ENCODE measurements at places on chromosomes 11 and 22.

- DNase-seq, result peak; percentile 21
Observed at GRCh38 chr11:65927904-65928397, 8.7 kb downstream of the DRAP1 start.

GRCh38 chr11:38392176-38392575 is 1794.1 kb upstream of the RAG2 start:
- DNase-seq, result no peak

DNA sequence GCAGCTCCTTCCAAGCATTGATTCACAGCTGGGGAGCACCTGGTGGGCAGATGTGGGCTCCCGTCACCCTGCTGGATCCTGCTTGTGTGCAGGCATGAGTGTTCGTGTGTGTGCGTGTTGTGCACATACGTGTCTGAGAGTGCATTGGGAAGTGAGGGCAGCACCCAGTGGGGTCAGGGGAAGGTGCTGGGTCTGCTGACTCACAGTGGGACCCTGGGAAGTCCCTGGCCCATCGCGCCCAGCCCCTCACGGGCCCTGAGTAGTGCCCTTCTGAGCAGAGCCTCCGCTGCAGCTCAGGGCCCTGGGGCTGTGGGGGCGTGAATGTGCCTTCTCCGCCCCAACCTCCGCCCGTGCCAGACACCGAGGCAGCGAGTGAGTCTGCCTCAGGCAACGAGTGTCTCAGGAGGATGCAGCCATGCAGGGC is 36.8 kb downstream of the WNT11 start:
- DNase-seq, result peak; percentile 58

GRCh38 chr11:66677599-66678375 is at the start of gene RBM4B:
Gene RBM4B, minus strand, starts transcription at chr11:66677887. Its CDS starts 808 bp downstream, at chr11:66677079.
- DNase-seq, result peak; percentile 94

- DNase-seq, result no peak
Observed at GRCh38 chr11:95232666-95233065, 1.7 kb upstream of the SESN3 start.

DNA sequence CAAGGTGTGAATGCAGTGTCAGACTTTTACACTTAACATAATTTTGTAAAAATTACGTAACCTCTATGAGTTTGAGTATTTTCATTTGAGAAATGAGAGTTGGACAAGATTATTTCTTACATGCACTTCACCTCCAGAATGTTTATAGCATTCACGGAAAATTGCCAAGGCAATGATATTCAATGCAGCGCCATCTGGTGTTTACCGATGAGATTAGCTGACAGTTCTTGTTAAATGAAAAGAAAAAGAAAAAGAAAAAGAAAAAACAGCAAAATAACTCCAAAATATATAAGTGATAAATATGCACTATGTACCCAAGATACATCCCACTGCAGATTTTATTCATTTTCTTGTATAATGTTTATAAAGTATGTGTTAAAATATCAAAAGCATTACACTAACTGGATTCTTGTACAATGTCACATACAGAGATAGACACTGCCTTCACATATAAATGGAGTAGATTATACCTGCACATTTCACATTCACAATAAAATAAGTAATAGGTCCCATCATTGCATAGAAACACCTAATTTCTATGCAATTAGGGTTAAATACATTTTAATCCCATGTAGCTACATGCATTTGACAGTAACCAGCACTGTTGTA is 976.3 kb upstream of the FAT3 start:
- peak; percentile 3 for DNase-seq

- no peak for DNase-seq
Observed at GRCh38 chr22:45549762-45550378, 47.2 kb downstream of the FBLN1 start.

DNA sequence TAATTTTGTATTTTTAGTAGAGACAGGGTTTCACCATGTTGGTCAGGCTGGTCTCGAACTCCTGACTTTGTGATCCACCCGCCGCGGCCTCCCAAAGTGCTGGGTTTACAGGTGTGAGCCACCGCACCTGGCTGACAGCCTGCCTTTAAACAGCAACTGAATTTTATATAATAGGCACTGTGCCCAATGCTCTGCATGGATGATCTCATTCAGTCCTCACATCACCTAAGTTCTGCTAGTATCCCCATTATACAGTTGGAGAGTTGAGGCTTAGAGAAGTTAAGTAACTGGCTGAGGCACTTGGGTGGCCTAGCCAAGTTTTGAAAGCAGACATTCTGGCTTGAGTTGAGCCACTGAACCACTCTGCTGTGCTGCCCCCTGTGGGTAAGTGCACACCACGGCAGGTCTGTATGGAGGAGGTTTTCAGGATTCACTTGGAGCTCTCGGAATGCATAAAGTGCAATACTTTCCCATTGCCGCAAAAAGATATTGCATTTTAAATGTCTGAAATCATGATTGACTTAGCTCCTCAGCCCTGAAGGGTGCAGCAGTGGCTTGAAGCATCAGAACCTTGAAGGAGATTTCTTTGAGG is 112.4 kb downstream of the LDLRAD3 start:
- no peak for DNase-seq

DNA sequence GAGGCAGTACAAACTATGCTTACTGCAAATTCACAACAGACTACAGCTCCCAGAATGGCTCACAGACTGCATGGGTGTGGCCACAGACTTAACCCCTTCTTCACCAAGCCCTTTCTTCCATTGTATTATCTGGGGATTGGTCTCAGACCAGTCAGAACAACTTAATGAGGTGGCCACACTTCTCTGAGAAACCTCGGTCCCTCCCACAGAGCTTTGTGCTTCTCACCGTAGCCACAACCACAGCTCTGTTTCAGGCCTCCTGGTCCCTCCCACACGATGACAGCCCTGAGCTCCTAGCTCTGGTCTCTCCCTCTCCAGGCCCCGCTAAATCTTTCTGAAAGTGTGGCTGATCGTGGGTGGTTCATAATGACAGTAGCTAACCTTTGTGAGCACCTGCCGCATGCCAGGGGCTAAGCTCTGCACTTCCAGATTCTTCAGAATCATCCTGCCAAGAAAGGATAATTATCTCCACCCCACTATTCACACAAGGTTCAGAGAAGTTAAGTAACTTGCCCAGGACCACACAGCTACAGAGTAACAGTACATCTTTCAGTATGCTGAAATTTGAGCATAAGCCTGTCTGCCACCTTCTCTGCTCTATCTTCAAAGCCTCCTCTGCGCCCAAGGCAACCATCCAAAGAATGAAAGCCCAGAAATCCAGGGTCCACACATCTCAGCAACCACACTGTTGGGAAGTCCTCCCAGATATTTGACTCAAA is 5.4 kb downstream of the PDE2A start:
- no peak for DNase-seq

GRCh38 chr11:88704485-88704884 is 361.3 kb downstream of the GRM5 start:
- DNase-seq, result peak; percentile 47

- no peak for DNase-seq
Observed at GRCh38 chr22:26893173-26894110, 236.1 kb downstream of the MIAT start.

DNA sequence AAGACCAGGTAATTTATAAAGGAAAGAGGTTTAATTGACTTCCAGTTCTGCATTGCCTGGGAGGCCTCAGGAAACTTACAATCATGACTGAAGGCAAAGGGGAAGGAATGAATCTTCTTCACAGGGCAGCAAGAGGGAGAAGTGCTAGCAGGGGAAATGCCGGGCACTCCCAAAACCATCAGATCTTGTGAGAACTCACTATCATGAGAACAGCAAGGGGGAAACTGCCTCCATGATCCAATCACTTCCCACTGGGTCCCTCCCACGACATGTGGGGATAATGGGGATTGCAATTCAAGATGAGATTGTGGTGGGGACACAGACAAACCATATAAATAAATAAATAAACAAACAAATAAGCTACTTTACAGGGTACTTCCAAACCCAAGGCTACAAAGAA is 28.8 kb upstream of the EXPH5 start:
- no peak for DNase-seq

DNA sequence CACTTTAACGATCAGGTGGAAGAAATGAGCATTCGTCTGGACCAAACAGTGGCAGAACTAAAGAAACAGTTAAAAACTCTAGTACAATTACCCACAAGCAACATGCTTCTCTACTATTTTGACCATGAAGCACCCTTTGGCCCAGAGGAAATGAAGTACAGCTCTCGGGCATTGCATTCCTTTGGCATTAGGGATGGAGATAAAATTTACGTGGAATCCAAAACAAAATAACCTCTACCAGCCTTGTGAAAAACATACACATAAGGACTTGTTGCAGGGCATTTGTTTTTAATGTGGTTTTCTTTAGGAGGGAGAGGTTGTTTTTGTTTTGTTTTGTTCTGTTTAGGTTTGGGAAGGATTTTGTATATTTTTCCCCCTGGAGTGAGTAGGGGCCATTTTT is 14.2 kb upstream of the TECTA start:
- DNase-seq, result peak; percentile 57

DNA sequence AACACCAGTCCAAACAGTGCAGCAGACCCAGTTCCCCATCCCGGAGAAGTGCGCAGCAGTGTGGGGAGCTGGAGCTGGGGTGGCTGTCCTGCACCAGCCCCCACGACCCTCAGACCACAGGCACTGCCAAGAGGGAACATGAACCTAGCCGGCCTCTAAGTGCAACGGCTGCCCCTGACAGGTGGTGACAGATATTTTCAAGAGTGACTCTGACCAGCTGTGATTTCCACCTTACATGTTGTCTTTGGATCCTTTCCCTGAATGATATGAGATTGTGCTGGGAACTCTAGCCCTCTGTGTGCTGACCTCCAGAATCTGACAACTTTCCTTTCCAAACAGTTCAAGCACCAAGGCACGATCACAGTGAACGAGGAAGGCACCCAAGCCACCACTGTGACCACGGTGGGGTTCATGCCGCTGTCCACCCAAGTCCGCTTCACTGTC is 12.6 kb downstream of the SERPIND1 start:
- DNase-seq, result no peak

- DNase-seq, result no peak
Observed at GRCh38 chr11:114088836-114089235, 29.3 kb downstream of the ZBTB16 start.

- DNase-seq, result peak; percentile 91
Observed at GRCh38 chr11:76207642-76208401, 1.5 kb upstream of the WNT11 start.

- DNase-seq, result no peak
Observed at GRCh38 chr11:70758206-70758605, 359.9 kb downstream of the CTTN start.

DNA sequence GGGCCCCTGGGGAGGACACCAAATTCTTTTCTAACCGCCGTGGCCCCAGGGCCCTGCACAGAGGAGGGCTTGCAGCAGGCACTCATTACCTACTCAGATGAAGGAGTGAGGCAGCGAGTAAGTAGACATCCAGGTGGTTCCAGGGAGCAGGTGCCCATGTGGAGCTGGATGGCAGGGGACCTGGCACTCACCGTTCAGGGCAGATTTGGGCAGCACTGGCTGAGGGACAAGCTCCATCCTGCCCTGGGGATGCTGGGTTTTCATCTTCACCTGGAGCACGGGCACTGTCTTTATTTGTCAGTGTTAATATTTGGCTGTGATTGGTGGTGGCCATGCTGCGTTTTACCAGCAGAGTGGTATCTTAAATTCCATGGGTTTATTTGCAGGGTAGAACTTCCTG is 1182.7 kb downstream of the BRD1 start:
- DNase-seq, result no peak

- DNase-seq, result peak; percentile 3
Observed at GRCh38 chr22:22171357-22172218, 73.0 kb upstream of the VPREB1 start.

GRCh38 chr11:125594958-125595357 is 2.3 kb downstream of the STT3A start:
- DNase-seq, result no peak

DNA sequence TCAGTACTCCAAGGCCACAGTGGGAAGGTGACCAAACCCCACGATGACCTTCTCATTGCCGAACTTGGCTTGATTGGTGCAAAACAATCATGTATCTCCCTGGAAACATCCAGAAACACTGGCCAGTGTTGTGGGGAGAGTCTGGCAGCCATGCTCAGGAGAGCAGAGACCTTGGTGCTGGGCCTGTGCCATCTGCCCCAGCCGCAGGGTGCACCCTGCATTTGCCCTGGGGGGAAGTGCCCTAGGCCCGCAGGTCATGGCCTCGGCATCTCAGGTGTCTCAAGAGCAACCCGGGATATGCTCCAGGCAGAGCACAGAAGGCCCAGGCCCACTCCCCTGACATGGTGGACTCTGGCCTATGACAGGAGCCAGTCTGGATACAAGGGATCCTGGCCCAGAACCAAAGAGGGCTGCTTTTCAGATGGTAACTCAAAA is 23.7 kb downstream of the ARVCF start:
- no peak for DNase-seq

GRCh38 chr22:50675553-50676179 is 3.0 kb downstream of the SHANK3 start:
- no peak for DNase-seq

GRCh38 chr11:66937193-66937733 is 20.9 kb downstream of the PC start:
- no peak for DNase-seq

- peak; percentile 21 for DNase-seq
Observed at GRCh38 chr11:67504005-67504949, 886 bp downstream of the PITPNM1 start.

GRCh38 chr11:73950869-73951710 is at the start of gene DNAJB13:
Gene DNAJB13, plus strand, starts transcription at chr11:73951026. Its CDS starts 44 bp downstream, at chr11:73951070.
- peak; percentile 26 for DNase-seq

GRCh38 chr11:93396316-93396715 is 65.8 kb downstream of the DEUP1 start:
- DNase-seq, result no peak

GRCh38 chr11:128845334-128845780 is 21.7 kb downstream of the KCNJ1 start:
- no peak for DNase-seq

GRCh38 chr22:39466228-39467006 is 9.6 kb downstream of the MGAT3 start:
- no peak for DNase-seq

GRCh38 chr11:125416981-125417935 is 78.8 kb downstream of the FEZ1 start:
- no peak for DNase-seq

GRCh38 chr11:65547446-65548125 is 10.6 kb downstream of the LTBP3 start:
- no peak for DNase-seq

DNA sequence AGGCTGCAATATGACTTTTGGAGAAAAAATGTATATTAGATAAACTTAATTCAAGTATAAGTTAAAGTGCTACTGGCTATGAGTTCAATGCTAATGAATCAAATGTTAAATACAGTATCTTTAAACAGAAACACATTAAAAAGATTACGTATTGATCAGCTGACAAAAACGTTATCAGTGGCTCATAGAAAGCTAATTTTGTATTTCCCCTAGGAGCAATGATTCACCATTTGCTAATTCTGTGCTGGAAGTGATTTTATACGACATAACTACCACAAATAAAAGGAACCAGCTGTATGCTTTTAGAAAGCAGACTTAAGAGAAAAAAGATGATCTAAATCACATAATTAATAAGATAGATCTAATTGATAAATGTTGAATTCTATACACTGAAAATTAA is 43.6 kb downstream of the MRE11 start:
- peak; percentile 75 for DNase-seq

- DNase-seq, result no peak
Observed at GRCh38 chr22:37922191-37922590, 16.1 kb downstream of the MICALL1 start.
